ENCODE measurements at places on chromosomes 7 and 10. TPM values are rescaled to one million over a fixed set of nuclear protein-coding genes. Genes with fewer than 3 reads are reported as not detected.

The GPR15LG gene
- not detected for total RNA-seq

The SPDYE16 gene
- total RNA-seq = not detected

The TRIM50 gene
- total RNA-seq = not detected

The LGI1 gene
- total RNA-seq = 0.08 TPM

The AFAP1L2 gene
- 1.3 TPM for total RNA-seq

The CNNM1 gene
- total RNA-seq = not detected

The WAPL gene
- 23.8 TPM for total RNA-seq

The TBX20 gene
- 1.5 TPM for total RNA-seq

The CRPPA gene
- not detected for total RNA-seq

The PIP gene
- total RNA-seq = not detected

The ZNF655 gene
- 36.4 TPM for total RNA-seq

The PAX4 gene
- not detected for total RNA-seq

The SFXN3 gene
- 35.8 TPM for total RNA-seq

The DBNL gene
- total RNA-seq = 183 TPM

The SORCS1 gene
- total RNA-seq = 0.35 TPM

The TUBAL3 gene
- total RNA-seq = not detected

The NME8 gene
- not detected for total RNA-seq

The CACNB2 gene
- total RNA-seq = 0.62 TPM

The ANKRD30A gene
- 1.2 TPM for total RNA-seq

The GPR146 gene
- total RNA-seq = 3.4 TPM

The CLCN1 gene
- total RNA-seq = not detected

The ZNF800 gene
- total RNA-seq = 8.5 TPM

The GIGYF1 gene
- 4.1 TPM for total RNA-seq

The PDSS1 gene
- 11.8 TPM for total RNA-seq

The OR2A1 gene
- not detected for total RNA-seq

The HOXA5 gene
- total RNA-seq = 8.0 TPM

The MEIG1 gene
- total RNA-seq = 1.2 TPM

The TFEC gene
- total RNA-seq = 0.39 TPM

The MACROH2A2 gene
- total RNA-seq = 42.7 TPM

The SPDYE2 gene
- total RNA-seq = not detected

The RSPH10B2 gene
- not detected for total RNA-seq

Measured in H4 (cell line).